ENCODE measurements at places on chromosomes 2 and 18. TPM values are rescaled to one million over a fixed set of nuclear protein-coding genes. Genes with fewer than 3 reads are reported as not detected.

DNA sequence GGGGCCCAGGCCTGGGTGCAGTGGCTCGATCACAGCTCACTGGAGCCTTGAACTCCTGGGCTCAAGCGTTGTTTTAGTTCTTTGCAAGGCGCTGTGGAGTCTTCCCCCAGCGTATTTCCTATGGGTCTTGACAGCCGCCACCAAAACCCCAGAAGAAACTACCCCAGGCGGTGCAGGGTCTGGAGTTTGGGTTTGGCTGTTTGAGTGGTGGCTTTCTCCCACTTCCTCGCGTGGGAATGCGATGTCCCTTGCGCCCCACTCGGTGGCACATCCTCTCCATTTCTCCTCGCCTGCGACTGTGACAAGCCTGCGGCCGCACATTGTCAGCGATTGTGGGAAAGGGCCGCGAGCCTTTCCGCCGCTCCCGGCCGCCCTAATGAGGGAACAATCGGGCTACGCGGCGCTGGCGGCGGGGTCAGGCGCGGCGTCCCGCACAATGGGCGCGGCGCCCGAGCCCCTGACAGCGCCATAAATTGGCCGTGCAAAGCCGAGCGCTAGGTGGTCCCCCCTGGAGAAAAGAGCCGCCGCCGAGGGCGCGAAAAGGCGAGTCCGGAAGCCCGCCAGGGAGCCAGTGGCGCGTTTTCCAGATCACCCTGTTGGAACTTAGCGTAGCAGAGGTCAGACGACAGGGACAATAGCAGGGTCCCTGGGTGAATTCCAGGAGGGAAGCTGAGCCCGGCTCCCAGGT, 194.9 kb upstream of the POU3F3 start:
- H3K4me3 ChIP-seq, result no peak overlapping the region
- H3K27ac ChIP-seq, result no peak overlapping the region
- DNase-seq, result no peak
- H3K27me3 ChIP-seq, result no peaks in the 10 kb centered on the region
- no peaks in the 10 kb centered on the region for H3K36me3 ChIP-seq

DNA sequence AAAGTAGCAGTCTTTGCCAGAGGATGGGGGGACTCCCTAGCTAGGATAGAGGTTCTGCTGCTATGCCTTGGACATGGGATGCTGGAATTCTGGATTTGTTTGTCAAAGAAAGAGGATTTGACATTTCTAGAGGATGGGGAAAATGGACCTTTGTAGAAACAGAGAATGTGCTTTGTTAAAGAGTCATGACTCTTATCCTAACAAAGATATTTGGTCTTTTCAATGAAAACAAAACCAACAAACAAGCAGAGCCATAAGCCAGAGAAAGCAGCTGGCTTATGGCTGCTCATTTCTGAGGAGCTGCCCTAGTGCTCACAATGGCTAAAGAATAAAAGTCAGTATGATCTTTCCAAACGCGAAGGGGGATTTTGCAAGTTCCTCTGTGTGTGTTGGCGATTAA, 40.8 kb upstream of the MAPRE2 start:
- H3K4me3 ChIP-seq, result no peak overlapping the region
- no peaks in the 10 kb centered on the region for H3K36me3 ChIP-seq
- no peak overlapping the region for H3K27ac ChIP-seq
- no peaks in the 10 kb centered on the region for H3K27me3 ChIP-seq

DNA sequence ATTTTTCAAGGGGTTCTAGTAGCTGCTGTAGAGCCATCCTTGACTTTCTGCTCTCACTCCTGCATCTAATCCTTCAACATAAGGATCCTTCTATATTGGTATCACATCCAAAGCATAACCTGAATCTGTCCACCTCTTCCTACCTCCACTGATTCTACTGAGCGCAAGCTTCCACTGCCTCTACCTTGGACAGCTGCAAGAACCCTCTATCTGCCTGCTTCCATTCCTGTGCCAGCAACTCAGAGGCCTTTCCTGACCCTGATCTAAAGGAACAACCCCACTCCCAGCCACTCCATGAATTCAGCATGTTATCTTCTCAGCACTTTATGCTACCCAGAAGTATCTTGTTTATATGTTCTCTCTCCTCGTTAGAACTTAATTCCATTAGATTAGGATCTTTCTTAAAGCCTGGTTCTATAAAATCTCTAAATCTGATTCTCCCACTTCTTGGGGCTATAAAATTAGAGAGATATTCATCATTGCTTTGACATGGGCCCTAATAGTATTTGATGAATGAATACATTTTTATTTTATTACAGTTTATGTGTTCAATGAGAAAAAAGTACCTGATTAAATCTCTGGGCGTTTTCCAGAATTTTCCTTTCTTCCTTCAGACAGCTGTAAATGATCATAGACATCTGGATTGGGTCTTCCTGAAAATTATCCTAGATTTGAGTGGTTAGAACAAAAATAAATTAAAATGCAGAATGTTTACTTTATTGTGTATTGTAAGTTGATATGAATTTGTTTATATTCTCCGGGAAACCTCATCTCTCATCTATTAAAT, 6.8 kb downstream of the STAT1 start:
- peaks cover 15% of the 10 kb centered on the region for H3K4me1 ChIP-seq
- no peak for DNase-seq
- H3K36me3 ChIP-seq, result peaks cover 12% of the 10 kb centered on the region
- H3K4me3 ChIP-seq, result no peak overlapping the region

DNA sequence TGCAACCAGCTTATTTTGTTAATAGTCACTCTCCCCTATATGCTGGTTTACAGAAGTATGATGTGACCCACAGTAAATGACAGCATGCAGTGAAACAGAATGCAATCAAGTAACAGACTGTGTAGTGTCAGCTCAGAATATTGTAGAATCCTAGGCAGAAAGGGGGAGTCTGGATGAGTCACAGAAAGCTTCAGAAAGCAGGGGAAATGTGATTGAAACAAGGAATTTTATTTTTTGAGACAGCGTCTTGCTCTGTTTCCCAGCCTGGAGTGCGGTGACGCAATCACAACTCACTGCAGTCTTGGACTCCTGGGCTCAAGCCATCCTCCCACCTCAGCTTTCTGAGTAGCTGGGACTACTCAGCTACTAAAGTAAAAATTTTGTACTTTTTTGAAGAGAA, 219.9 kb upstream of the FBXO11 start:
- H3K27ac ChIP-seq, result no peak overlapping the region
- H3K4me3 ChIP-seq, result no peak overlapping the region
- peak; percentile 39 for DNase-seq
- no peaks in the 10 kb centered on the region for H3K27me3 ChIP-seq

Gene SEH1L
- total RNA-seq, result 23.9 TPM

DNA sequence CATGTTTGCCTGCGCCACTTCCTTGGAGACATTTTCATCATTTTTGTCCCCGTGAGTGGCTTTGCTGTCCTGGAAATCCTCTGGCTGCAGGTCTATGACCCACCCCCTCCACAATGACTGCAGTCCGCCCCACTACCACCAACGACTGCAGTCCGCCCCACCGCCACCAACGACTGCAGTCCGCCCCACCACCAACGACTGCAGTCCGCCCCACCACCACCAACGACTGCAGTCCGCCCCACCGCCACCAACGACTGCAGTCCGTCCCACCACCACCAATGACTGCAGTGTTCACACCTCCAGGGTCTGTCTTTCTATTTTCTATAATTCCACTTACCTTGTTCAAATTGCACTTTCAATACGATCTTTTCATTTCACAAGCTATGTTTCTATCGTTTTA, 820.7 kb upstream of the SALL3 start:
- H3K27me3 ChIP-seq, result no peaks in the 10 kb centered on the region
- H3K27ac ChIP-seq, result no peak overlapping the region
- no peaks in the 10 kb centered on the region for H3K4me1 ChIP-seq
- DNase-seq, result no peak
- no peak overlapping the region for H3K4me3 ChIP-seq
- H3K36me3 ChIP-seq, result no peaks in the 10 kb centered on the region

Gene LIMS4
- total RNA-seq, result 8.3 TPM

- peak overlapping the region; percentile 96 for H3K27ac ChIP-seq
- peak; percentile 65 for DNase-seq
- H3K4me1 ChIP-seq, result peaks cover 32% of the 10 kb centered on the region
- peak overlapping the region; percentile 63 for H3K4me3 ChIP-seq
- H3K27me3 ChIP-seq, result no peaks in the 10 kb centered on the region
Observed at GRCh38 chr2:64454386-64455332, 697 bp downstream of the LGALSL start.

- DNase-seq, result no peak
- H3K27me3 ChIP-seq, result no peaks in the 10 kb centered on the region
- H3K4me3 ChIP-seq, result no peak overlapping the region
- H3K36me3 ChIP-seq, result no peaks in the 10 kb centered on the region
Observed at GRCh38 chr2:189684811-189685210, 10.3 kb downstream of the ANKAR start.
